ENCODE measurements at places on chromosomes 4 and X.
A peak's percentile ranks its signal among the peaks of the same experiment; 100 is the strongest.

GRCh38 chr4:78519962-78520361, 31.6 kb upstream of the ANXA3 start:
- DNase-seq = no peak

DNA sequence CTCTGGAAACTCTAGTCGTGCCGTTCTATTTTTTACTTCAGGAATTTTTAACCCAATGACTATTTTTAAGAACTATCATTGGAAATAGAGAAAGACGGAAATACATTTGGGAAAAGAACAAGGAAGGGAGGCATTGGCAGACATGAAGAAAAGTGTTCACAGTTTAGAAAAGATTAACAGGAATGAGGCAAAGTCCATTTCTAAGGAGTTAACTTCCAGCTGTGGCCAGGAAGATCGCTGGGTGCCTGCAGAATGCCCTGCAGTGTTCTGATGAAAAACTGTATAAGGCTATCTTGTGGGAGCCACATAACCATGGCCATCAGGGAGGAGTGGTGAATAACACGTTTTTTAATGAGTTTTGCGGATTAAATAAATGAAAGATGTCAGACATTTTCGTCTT, 150.6 kb upstream of the VCX3A start:
- DNase-seq = no peak

- DNase-seq = peak; percentile 16
Observed at GRCh38 chr4:87141428-87141827, 79.0 kb downstream of the KLHL8 start.

- peak; percentile 79 for DNase-seq
Observed at GRCh38 chr4:173333658-173334084, 487 bp downstream of the HMGB2 start.

- DNase-seq = peak; percentile 68
Observed at GRCh38 chr4:48589098-48589445, 99.0 kb downstream of the ZAR1 start.

GRCh38 chr4:4443821-4444220, 56.9 kb downstream of the NSG1 start:
- no peak for DNase-seq

- peak; percentile 73 for DNase-seq
Observed at GRCh38 chrX:19372170-19372546, 28.4 kb downstream of the PDHA1 start.

- DNase-seq = peak; percentile 49
Observed at GRCh38 chrX:31266203-31267076, 194.6 kb upstream of the FTHL17 start.

GRCh38 chrX:30296408-30297254, 12.6 kb downstream of the NR0B1 start:
- DNase-seq = no peak

GRCh38 chr4:54657551-54658251, at the start of gene KIT:
KIT (plus strand) TSS chr4:54657957; CDS start chr4:54658015, 58 bp downstream.
- DNase-seq = no peak

- DNase-seq = no peak
Observed at GRCh38 chr4:90799895-90800294, 672.7 kb downstream of the CCSER1 start.

- DNase-seq = no peak
Observed at GRCh38 chr4:57501720-57502119, 391.5 kb upstream of the IGFBP7 start.

DNA sequence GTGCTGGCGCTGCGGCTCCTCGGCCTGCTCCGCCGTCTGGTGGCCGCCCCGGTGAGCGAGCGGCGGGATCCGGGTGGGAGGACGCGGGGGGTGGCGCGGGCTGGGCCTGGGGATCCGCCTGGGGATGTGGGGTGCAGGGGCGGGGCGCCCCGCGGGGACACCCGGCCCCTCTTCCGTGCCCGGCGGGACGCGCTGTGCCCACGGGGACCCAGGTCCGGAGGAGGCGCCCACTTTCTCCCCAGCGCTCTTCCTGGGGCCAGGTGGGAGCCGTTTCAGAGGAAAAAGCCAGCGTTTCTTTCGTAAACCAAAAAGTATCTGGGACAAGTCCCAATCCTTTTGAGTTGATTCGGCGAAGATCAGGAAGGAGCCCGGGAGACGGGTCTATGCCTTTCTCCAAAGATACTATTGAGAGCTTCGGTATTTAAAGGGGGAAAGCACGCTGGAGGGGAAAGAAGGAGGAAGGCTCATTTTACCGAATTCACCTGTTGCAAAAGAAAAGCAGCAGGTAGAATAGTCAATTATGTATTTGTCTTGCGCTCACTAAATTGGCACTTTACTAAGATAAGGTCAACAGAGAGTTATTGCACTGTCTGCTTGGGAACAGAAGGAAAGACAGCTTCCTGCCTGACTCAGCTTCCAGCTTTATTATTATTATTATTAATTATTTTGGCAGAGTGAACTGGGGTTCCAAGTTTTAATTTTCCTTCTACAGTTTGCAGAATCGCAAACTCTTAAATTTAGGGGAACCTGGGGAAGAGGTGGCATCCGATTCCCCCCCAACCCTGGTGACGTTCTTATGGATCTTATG, 81.5 kb upstream of the CD99 start:
- DNase-seq = peak; percentile 12

GRCh38 chrX:11890836-11891514, 132.9 kb downstream of the MSL3 start:
- peak; percentile 35 for DNase-seq

GRCh38 chr4:49032440-49033161, 46.5 kb downstream of the CWH43 start:
- DNase-seq = peak; percentile 0

DNA sequence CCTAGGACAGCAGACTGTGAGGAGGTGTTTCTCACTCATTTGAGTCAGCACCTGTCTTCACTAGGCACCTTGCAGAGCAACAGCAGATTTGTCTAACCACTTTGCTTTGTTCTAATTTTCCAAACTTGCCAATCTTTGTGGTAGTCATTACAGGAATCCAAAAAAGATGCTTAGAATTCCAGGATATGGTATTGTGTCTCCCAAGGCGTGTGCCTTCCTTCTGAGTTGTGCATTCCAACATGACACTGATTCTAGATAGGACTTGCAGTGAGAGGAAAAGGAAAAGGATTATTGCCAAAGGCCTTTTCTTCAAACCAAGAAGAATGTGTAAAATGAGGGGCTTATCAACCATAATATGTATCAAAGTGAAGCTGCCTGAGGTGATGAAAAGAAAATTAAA, 126.2 kb downstream of the MAPK10 start:
- DNase-seq = no peak

- DNase-seq = no peak
Observed at GRCh38 chr4:66923081-66923865, 622.0 kb downstream of the CENPC start.

- no peak for DNase-seq
Observed at GRCh38 chr4:38004887-38005286, 44.7 kb downstream of the PTTG2 start.

GRCh38 chrX:3176439-3176820, 135.2 kb downstream of the ARSF start:
- DNase-seq = no peak

DNA sequence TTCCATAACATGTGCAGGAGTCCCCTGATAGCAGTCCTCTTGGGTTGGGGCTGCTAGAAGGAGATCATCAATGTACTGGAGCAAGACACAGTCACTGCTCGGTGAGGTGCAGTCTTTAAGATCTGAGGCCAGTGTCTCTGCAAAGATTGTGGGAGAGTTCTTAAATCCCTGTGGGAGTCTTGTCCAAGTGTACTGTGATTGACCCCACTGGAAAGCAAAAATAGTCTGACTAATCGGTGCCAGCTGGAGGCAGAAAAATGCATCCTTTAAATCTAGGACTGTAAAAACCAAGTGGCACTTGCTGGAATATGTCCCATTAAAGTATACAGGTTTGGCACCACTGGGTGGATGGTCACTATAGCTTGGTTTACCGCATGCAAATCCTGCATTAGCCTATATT, 31.1 kb downstream of the SULT1E1 start:
- DNase-seq = no peak

- peak; percentile 35 for DNase-seq
Observed at GRCh38 chr4:24935856-24936255, 23.0 kb upstream of the CCDC149 start.

GRCh38 chrX:1807301-1807731, 192.5 kb downstream of the ASMT start:
- DNase-seq = no peak

- no peak for DNase-seq
Observed at GRCh38 chrX:39475372-39475771, 622.4 kb downstream of the BCOR start.

GRCh38 chr4:152535360-152535902, 461 bp downstream of the FBXW7 start:
- peak; percentile 54 for DNase-seq

DNA sequence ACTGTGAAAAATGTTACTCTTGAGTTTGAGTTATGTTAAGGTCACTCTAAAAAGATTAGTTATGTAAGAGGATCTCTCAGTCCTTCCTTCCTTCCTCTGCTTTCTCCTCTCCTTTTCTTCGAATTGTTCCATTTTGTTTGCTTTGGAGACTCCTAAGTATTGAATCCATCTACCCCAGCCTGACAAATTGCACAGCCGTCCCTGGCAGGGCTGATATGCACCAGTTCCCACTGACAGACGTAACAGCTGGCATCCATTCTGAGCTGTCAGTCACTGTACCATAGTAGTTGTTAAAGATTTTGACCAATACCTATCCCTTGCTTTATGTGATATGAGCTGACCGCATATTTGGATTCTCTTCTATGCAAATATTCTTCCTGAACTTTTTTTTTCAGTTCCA, 210.7 kb upstream of the IGFBP7 start:
- no peak for DNase-seq

DNA sequence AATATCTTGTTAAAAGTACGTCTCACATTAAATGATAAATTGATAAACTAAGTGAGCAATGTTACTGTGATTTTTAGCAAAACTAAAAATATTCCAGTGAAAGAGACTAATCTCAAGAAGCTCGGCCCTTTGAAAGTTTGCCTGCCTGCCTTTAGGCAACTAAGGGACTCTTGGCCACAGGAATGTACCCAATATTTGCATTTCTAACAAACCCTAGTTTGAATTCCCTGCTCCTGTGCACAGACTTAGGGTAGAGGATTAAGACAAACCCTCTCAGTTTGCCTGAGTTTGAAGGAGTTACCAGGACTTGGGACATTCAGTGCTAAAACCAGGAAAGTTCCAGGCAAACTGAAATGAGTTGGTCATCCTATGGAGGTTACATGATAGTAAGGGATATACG, 157.1 kb downstream of the SCFD2 start:
- DNase-seq = no peak

GRCh38 chr4:139171876-139172691, 4.9 kb downstream of the ELF2 start:
- DNase-seq = peak; percentile 63

DNA sequence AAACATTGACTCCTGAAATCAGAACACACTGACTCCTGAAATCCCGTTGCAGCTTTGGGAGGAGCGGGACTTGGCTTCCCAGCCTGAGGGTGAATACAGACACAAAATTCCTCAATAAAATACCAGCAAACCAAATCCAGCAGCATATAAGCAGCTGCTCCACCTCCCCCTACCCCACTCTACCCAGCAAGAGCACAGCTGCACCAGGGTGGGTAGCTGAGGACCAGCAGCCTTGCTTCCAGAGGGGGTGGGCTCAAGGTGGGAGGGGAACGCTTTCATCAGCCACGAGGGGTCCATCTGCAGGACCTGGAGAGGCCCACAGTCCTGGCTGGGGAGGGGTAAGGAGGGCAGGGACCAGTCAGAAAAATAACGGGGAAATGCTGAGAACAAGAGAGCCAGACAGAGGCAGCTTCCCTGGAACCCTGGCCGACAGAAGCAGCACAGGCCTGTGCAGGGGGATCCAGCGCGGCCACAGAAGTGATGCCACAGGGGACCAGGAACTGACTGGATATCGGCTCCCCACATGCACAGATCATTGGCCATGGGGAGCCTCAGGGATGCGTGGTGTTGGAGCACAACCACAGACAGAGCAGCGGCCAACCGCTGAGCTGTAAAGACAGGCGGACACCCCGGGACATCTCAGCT, 49.8 kb downstream of the FGFRL1 start:
- no peak for DNase-seq

DNA sequence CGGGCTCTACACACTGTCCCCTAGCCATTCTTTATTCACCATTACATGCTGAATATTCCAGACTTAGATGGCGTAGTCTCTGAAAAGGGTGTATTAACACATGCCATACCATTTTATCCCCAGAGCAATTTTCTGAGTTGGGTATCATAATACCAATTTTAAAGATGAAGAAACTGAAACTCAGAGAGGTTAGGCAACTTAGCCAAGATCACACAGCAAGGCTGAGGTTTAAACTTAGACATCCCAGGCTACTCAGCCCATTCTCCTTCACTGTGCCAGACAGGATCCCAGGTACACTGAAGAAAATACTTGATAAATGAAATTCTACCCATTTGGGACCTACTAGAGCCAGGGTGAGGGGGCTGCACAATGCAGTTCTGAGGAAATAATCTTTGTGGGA, 67.4 kb upstream of the ARHGAP36 start:
- DNase-seq = no peak

- DNase-seq = no peak
Observed at GRCh38 chr4:168945291-168945690, 64.8 kb downstream of the CBR4 start.

GRCh38 chr4:48698029-48698971, 81.8 kb downstream of the FRYL start:
- peak; percentile 8 for DNase-seq

DNA sequence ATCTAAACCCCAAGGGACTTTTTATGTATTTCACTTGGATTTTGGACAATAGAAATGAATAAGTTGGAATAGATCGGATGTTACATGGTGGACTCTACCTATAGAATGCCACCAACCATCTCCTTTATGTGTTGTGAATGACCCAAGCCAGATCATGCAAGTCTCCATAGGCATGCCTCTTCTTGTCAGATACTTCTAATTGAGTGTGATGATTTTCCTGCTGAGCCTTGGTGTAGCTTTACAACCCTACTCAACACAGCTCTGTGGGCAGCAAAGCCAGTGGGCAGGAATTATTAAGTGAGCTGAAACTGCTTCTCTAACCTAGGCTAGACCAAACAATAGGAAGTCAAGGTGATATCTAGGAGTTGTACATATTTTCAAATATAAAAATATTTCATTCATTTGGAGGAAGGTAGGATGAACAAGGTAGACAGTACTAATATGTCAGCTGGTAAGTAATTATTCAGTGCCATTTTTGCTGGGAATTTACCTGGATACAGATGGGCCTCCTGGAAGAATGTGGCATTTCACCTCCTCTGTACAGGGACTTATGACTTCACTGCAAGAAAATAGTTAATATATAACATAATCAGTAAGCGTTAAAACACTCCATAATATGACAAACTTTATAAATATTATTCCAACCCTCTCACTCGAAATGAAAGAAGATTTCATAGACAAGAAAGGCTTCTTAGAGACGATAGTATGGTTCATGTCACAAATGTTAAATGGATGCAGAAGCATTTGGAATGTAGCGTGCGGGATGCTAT, 298.0 kb upstream of the FAT1 start:
- DNase-seq = no peak

DNA sequence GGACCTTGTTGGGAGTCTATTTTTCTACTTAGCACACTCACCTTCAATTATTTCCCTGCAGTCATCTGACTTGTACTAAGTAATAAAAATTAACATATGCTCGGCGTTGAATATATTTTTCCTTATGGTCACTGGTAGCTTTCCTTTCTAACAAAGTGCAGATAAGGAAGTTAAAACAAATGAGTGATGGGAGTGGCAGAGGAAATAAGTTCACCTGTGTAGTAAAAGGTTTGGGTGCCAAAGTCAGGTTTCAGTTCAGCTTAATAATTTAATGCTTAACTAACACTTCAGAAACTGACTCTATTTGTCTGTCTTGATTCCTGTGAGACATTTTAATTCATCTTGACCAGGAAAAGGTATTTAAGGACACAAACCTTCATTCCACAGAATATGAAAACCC, 184.4 kb downstream of the PCDH7 start:
- DNase-seq = no peak

Data from suppressor macrophage treated with lipopolysaccharide for 1 hour (primary cell).